CD4-positive, alpha-beta T cell (primary cell): ENCODE measurements at places on chromosomes 2 and 18.
A peak's percentile ranks its signal among the peaks of the same experiment; 100 is the strongest.

DNA sequence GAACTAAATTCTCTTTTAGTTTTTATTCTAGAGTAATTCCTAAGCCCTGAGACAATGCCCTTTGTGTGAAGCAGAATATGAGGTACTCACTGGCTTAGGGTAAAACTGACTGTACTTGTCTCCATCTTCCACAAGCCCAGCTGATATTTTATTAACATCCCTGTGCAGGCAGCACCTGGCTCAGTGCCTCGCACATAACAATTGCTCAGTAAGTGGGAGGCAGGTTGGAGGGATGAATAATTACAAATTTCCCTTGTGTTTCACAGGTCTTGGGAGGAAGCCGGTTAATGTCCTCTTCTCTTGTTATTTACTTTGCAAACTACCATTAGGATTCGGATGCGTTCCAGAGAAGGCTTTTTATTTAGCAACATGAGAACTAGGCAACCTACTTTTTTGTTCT, 249.8 kb upstream of the FSHR start:
- no peak for DNase-seq

- DNase-seq: no peak
These were observed 121.8 kb downstream of the RTP5 start for GRCh38 chr2:241991299-241991698.

DNA sequence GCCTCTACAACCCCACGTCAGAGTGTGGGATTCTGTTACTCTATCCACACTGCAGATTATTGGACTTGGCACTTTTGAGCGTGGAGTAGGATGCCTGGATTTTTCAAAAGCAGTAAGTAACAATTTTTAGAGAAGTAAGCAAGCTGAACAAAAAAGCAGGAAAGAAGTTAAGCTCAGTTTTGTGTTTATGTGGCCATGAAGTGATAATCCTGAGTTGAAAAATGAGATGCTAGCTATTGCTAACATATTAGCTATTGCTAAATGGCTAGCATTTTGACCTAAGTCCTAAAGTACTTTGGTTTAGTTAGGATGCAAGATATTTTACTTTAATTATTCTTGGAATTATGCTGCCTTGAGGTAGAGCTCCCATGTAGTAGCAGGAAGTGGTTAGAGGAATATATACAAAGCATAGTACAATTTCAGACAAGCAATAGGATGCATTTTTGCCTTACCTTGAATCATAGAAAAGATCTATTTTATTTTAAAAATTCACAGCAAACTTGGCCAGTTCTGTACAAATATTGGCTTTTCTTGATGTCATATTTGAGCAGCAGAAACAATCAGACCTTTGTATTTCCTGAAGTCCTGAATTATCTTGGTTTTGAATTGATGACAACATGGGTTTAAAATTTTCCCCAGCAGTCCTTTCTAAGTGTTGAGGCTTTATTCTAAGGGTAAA, 74.6 kb downstream of the COX7A2L start:
- no peak for DNase-seq

DNA sequence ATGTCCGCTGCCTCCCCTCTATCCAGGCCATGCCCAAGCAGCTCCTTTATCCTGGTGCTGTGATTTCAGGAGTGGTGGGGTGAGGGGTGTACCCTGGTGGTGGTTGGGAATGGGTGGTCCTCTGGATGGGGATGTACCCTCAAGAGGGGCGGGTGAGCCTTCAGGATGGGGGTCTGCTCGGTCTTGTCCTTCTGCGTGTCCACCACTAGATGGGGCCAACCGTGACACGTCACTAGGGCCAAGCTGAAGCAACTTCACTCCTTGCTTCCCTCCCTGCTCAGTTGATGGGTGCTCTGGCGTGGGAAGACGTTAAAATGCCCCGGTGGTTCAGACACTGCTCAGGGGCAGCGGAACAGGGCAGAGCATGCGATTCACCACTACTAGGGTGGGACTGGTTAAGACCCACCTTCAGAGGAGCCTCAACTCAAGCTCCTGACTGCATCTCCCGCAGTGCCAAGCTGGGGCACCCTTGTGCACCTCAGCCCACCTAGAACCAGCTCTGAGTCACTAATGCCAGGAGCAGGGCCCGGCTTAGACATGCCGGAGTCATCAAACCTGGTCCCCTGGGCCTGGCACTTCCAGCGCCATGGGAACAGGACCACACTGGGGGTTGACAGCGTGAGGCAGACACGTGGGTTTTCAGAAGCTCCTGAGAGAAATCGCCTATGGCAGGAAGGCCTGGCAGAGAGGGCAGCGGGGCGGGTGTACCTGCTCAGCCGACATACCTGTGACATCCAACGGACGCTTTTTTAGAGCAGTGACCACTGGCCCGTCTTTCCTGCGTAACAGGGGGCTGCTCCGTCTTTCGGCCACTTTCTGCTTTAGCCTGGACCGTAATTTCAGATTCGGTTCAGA, 256.7 kb downstream of the HDAC4 start:
- DNase-seq: peak; percentile 26

DNA sequence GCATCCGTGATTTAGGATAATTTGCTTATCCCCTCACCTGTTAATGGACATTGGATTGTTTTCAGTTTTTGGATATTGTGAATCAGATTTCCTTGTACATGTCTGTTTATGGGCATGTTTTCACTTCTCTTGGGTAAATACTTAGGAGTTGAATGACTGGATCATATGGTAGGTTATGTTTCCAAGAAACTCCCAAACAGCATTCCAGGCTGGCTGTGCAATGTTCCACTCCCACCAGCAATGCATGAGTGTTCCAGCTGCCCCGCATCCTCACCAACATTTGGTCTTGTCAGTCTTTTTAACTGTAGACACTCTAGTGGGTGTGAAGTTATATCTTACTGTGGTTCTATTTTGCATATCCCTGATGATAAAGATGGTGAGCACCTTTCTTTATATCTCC, 8.9 kb upstream of the LRRFIP1 start:
- DNase-seq: no peak

GRCh38 chr18:26438980-26439379, 109.4 kb downstream of the KCTD1 start:
- no peak for DNase-seq

DNA sequence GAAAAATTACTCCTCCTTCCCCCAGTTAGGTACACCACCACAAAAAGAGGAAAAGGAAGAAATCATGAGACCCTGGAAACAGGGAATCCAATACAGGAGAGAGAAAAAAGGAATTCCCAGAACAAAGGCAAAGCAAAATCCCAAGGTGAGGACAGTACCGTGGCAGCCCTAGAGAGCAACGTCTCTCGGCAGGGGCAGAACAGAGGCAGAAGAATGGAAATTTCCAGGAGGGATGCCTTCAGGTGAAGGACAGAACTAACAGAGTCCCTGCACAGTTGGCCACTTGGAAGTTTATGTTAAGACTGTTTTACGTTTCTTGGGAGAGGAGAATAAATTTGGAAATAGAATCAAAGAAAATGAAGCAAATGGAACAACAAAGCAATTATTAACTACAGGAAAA, 27.7 kb downstream of the GRB14 start:
- DNase-seq: no peak

DNA sequence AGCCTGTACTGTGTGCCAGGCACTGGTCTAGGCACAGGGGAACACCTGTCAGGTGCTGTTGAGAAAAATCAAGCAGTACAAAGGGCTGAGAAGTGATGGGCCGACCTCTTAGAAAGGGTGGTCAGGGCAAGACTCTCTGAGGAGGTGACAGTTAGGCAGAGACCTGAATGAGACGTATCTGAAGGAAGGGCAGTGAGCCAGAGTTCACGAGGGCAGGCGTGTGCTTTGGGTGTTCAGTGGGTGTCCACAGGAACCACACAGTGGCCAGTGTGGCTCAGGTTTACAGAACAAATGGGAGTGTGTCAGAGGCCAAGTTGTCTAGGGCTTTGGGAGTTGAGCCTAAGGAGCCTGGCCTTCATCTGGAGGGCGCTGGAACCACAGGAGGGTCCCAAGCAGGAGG, 6.2 kb downstream of the ARMC9 start:
- DNase-seq: no peak

GRCh38 chr2:41495050-41495449, 552.8 kb upstream of the PKDCC start:
- DNase-seq: no peak

DNA sequence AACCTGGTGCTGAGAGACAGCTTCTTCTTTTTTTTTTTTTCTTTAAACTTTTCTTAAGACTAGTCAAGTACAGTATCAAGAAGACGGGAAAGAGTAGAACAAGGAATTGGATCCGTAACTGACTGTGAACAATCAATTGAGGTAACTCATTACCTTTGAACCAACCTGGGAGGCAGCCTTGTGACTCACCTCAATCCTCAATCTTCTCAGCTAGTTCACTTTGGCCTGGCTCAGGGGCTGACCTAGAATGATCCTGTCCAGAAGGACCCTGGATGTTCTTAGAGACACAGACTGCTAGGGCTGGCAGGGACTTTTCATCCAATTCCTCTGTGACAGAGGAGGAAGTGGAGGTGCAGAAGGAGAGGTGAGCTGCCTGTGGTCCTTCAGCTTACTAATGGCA, 1.5 kb upstream of the LTBP1 start:
- no peak for DNase-seq

DNA sequence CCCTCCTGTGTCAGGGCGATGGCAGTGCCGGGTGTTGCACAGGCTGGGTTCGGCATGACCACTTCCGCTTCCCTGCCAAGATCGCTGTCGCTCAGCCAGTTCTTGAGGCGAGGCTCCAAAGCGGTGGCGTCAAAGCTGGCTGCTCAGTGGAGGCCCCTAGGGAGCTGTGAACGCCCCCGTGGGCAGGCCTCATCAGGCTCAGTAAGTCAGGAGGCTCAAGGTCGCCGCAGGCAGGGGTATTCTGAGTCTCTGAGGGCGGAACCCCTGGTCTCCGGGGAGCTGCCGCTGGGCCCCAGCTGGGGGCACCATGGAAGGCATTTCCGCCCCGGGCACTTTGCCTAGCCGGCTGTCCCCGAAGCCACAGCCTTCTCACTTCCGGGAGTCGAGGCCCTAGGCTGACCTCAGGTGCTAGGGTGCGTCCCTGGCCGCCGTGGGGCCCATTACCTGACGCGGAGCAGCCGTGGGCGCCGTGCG, 210.4 kb downstream of the SOCS6 start:
- DNase-seq: peak; percentile 47
